Activated CD8-positive, alpha-beta memory T cell treated with anti-CD3 and anti-CD28 coated beads for 1 hour (primary cell): ENCODE measurements at places on chromosomes 7 and 10.

- no peak for DNase-seq
These were observed 90.6 kb upstream of the ODAD2 start for GRCh38 chr10:28089467-28089866.

GRCh38 chr10:18610517-18610916 lies 40.9 kb downstream of the NSUN6 start:
- no peak for DNase-seq

- DNase-seq, result no peak
These were observed 24.7 kb upstream of the NUB1 start for GRCh38 chr7:151316896-151317295.

- no peak for DNase-seq
These were observed 67.9 kb upstream of the ANKRD1 start for GRCh38 chr10:90988802-90989201.

DNA sequence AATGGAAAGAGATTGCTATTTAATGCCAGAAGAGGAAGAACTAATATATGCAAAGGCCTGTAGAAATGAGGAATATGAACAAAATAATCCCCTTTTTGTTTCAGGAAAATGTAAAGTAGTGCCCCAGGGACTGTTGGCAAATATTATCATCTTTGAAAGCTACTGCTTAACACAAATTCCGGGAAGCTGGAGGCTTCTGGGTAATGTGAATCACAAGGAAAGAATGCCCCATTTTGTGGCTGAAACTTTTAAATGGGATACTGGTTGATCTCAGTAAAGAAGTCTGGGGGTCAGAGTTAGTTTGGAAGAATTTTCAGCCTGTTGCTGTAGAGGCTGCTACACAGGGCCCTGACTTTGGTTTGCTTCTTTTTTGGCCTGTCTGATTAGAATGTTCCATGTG lies 141.0 kb downstream of the PTEN start:
- no peak for DNase-seq

- DNase-seq, result no peak
These were observed 143.7 kb downstream of the VIPR2 start for GRCh38 chr7:159000859-159001435.

DNA sequence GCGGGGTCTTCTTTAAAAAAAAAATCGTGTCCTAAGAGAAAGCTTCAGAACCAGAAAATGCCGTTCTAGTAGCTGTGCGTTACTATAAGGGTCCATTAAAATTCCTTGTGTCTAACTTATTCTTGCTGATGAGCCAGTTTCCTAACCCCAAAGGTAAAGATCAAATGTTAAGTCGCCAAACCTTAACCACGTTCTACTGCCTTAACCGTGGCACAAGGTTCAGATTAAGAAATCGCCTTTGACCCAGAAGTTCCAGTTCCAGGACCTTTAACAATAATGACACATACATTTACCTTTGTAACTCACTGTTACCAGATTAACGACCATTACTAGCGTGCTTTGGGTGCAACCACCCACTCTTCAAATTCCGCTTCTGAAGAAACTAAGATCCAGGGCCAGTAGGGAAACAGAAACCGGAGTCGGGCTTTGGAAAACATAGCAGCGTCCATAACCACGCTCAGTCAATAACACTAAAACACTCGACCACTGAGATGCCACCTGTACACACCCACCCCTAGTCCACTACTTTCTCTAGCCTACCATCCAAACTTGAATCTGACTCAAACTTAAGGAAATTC lies 620 bp downstream of the BET1 start:
- no peak for DNase-seq

DNA sequence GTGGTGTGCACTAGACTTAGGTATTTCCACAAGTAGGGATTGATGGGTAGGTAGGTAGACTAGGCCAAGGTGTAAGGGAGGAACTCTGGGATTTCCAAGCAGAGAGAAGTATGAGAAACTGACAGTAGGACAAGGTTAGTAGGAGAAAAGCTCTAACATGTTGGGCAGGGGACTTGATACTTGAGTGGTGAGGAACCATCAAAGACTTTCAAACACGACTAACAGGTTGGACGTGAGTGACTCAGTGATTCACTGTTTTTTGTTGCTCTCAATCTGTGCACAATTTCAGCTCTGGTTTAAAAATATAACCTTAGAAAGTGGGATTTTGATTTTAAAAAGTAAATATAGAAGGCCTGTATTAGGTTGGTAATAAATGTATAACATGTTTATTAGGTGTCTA lies 44.4 kb downstream of the KLHDC10 start:
- no peak for DNase-seq

- no peak for DNase-seq
These were observed 36.9 kb upstream of the AGR2 start for GRCh38 chr7:16841681-16842080.

DNA sequence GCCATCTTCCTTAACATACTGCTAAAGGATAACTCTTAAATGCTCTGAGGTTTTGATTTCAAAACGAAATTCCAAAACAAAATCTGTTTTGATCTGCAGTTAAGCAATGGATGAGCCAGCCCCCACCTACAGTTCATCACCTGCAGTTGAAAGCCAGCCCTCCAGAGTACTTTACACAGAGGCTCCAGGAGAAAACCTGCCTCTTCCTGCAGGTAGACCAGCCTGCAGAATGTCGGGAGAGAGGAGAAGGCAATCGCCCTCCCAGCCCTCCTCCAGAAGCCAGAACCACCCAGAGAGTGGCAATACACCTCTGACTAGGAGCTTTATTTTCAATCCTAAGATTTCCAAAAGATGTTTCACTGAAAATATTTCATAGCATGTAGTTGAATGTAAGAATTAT lies 798.1 kb downstream of the GATA3 start:
- no peak for DNase-seq

- DNase-seq, result no peak
These were observed 81.4 kb downstream of the NRBF2 start for GRCh38 chr10:63214571-63214970.

- no peak for DNase-seq
These were observed 29.1 kb upstream of the SEM1 start for GRCh38 chr7:96738705-96739104.

- no peak for DNase-seq
These were observed 88.0 kb downstream of the MDFIC start for GRCh38 chr7:115009736-115010440.

GRCh38 chr7:156029460-156030007 lies 217.3 kb upstream of the SHH start:
- DNase-seq, result no peak

DNA sequence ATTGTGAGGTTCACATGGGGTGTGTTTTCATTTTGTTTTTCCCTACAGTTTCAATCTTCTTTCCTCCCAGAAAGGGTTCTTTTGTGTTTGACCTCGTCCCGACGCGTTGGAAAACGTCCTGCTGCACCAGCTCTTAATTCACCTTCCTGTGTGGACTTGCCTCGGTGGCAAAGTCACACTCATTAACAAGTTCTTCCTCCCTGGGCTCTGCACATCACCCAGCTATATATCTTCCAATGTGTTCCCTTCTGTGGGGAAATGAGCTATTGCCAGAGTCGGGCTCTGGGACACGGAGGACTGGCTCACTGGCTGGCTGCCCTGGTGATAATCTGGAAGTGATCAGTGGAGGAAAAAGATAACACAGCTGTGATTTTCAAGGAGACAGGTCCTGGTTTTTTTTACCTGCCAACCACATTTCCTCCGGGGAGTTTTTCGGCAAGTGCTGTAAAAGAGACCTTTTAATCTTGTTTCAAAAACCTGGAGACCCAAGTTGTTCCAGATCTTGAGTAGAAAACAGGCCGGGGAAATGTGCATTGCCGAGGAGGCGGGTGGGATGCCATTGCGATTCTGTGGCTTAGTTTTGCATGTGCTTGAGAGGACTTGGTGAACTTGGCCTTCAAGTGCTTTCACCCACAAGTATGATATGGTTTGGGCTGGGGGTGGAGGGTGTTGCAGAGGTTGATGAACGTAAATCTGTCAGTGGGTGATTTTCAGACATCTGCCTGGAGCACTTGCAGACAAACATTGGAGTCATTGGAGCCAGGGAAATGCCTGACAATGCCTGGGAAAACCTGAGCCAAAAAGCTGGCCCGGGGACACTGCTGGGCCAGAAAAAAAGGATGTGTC lies 96.5 kb upstream of the CREB5 start:
- no peak for DNase-seq
